Globus pallidus (tissue), 1 donor: ENCODE measurements at places on chromosomes 2 and 18.

- no peak for DNase-seq
These were observed 310.2 kb upstream of the LRATD1 start for GRCh38 chr2:14322306-14322705.

GRCh38 chr18:61736133-61736532 is 156.7 kb downstream of the RNF152 start:
- no peak for DNase-seq

GRCh38 chr2:42752314-42752713 is 11.6 kb downstream of the OXER1 start:
- DNase-seq: peak; percentile 53

DNA sequence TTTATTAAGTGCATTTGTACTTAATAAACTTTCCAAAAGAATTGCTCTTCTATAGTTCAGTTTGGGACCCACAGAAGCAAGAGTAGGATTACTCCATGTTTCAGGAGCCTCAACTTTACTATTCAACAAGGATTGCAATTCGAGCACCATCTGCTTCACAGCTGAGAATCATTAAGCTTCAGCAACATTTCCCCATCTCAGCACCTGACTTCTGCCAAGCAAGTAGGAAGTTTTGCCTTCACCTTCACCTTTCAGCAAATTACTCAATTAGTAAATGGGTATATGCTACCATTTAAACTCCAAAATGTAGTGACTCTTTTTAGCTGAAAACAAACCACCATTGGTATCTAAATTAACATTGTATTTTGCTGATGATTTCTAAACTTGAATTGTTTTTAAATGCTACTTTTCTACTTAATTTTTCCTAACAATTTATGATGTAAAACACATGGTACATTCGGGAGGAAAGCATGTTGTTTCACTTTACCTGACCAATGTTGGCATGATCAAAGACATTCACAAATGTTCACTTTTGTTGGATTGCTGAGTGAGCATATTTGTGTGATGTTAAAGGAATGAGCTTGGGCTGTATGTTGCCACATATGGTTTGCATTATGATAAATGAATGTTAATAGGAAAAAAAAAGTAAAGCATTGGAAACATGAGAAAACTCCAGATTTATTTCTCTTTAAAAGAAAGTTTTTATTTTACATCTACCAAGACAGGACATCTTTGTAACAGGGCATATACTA is 159.2 kb downstream of the GULP1 start:
- DNase-seq: no peak

DNA sequence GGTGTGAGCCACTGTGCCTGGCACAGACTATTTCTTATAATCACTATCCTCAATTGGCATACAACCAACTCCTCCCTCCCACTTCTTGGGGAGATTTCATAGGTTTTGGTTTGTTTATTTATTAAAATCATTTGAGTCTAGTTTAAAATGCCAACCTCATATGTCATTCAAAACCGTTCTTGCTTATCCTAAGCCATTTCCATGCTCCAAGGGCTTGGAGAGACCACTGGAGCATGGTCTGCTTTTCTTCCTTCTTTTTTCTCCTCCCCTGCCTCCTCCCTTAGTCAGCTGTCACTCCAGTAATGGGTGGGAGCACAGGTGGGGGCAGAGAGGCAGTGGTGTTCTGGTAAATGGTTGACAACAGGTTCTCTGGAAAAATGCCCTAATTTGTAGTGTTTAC is 20.4 kb upstream of the KCNS3 start:
- no peak for DNase-seq

- no peak for DNase-seq
These were observed 87.1 kb downstream of the ITGB1BP1 start for GRCh38 chr2:9336241-9336575.

DNA sequence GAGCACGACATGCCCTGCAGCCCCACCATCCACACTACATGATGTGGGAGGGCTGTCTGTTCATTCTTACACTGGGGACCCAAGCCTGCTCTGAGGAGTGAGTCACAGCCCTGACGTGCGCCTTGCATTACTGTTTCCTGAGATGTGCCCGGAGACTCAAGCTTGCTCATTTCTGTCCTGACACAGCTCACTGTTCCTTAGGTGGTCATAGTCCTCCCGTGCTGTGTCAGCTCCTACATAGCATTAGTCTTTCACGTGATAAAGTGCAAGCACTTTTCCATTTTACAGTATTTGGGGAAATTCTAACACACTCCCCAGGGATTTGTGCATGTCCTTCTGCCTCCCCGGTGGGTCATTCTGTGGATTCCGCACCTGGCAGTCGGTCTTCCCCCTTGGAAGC is 46.2 kb upstream of the TRIM43B start:
- no peak for DNase-seq

DNA sequence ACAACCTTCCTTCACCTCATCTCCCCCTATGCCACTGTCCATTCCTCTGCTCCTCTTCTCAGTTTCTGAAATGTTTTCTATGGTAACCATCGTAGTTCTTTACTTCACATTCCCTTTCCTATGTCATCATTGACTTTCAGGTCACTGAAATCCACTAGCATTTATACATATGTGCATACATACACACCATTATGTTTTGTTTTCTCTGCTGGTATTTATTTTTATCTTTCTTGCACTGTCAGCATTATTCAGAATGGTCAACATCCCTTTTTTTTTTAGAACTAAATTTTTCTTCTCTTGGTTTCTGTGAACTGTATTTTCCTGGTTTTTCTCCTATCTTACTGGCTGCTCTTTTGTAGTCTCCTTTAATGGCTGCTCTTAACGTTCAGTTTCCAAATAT is 33.2 kb downstream of the ITGAV start:
- no peak for DNase-seq

- DNase-seq: no peak
These were observed 3.8 kb upstream of the ANKRD53 start for GRCh38 chr2:70974592-70974991.

- DNase-seq: no peak
These were observed 33.1 kb downstream of the CHN1 start for GRCh38 chr2:174971868-174972781.

GRCh38 chr2:46147626-46148368 is 149.4 kb upstream of the EPAS1 start:
- no peak for DNase-seq

- DNase-seq: no peak
These were observed 234.7 kb downstream of the TTC32 start for GRCh38 chr2:19667085-19667484.

- no peak for DNase-seq
These were observed 124.7 kb upstream of the CTAGE1 start for GRCh38 chr18:22542406-22542835.

- DNase-seq: no peak
These were observed 80.0 kb downstream of the COPS8 start for GRCh38 chr2:237165405-237166276.

DNA sequence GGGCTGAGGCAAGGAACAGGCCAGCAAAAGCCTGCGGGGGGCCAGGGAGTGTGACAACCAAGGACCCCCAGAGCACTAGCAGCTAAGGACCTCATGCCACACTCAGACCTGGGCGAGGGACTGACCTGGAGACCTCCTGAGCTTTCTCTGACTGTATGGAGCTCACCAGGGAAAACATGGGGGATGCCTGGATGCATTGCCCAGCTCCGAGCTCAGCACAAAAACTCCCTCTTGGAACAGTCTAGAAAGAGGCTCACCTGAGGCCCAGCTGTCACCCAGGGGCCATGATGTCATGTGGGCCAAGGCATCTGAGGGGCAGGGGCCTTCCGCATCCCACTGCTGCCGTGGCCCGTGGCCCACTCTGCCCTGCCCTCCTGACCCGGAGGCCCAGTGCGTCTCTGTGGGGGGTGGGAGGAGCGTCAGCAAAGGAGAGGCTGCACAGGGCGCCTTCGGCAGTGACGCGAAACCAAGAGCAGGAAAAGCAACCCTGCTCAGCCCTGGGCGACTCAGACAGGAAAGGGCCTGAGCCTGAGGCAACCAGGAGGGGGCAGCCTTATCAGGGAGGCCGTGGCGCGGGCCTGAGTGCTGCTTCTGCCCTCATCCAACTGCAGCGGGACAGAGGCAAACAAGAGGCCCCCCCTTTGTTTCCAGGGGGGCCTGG is 57.3 kb upstream of the ALPP start:
- DNase-seq: no peak

DNA sequence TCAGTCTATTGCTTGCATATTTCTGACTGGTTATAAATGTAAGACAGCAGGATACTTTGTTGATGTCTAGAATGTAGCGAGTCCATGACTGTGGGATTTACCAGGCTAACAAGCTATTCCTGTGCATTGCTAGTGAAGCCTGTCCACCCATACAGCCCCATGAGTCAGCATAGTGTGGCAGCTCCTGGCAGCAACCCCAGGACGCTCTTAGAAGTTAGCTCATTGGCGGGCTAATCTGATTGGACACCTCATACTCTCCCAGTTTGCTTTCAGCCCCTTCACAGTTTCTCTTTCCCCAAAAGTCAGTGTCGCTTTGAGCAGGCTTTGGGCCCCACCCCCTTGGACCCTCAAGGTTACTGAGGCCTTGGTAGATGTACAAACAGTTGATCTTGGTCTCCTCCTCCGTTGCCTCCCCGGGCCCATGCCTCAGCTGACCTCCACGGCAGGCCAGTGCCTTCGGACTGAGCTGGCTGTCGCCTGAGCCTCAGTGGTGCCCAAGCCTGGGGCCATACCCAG is 48.0 kb downstream of the COA5 start:
- no peak for DNase-seq

- no peak for DNase-seq
These were observed 46.5 kb downstream of the NCK2 start for GRCh38 chr2:105791229-105791628.

DNA sequence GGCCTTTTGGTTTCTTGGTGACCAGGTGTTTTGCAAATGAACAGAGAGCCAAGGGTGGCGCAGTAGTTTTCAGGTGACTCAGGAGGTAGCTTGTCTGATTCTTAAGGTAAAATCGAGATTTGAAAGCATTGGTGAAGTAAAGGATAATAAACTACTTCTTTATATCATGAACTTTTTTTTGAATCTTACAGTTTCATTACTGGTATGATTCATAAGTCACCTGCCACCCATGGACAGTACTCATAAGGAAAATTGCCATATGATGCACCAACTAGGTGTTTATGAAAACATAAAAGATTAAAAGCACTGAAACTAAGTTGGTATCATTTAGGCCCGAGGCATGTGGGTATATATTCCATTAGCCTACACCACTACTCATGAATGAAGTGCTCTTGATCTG is 84.1 kb upstream of the MGAT5 start:
- DNase-seq: no peak

DNA sequence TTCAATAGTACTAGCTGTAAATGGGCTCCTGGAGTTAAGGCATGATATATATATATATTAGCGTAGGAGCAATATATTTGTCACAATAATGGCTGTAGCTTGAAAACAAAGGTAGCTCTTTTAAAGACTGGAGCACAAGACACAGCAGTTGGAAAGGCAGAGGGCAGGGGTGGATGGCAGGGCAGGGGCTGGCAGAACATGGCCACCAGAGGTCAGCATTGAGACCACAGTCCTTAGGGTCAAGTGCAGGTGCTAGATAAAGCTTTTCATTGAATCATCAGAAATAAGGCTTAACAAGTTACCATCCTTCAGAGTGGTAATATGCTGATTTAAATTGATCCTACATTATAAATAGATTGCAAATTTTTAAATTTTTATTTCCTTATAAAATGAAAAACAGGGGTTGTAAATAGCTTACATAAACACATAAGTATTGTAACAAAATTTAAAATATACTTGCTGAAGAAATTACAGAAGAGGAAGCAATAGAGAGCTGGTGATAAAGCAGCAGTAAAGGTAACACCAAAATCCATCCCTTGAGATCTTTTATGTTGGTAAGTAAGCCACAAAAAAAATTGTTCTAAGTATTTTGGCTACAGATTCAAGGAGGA is 161.2 kb upstream of the PIEZO2 start:
- DNase-seq: peak; percentile 40

DNA sequence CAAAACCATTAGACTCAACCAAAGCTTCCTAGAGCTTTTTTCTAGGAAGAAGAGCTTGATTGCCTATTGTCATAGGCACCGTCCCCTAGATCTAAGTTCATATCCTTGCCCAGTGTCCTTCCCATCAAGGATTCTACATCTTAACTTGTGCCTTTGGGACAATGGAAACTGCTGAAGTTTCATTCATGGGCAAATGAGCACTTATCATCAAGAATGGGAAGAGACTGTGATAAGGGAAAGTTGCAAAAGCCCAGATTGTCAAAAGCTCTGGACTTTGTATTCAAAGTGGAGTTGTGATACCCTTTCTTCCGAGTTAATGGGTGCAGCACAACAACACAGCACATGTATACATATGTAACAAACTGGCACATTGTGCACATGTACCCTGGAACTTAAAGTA is 503.0 kb upstream of the KLHL29 start:
- no peak for DNase-seq

- no peak for DNase-seq
These were observed 140.4 kb upstream of the RNF152 start for GRCh38 chr18:62033207-62033606.

DNA sequence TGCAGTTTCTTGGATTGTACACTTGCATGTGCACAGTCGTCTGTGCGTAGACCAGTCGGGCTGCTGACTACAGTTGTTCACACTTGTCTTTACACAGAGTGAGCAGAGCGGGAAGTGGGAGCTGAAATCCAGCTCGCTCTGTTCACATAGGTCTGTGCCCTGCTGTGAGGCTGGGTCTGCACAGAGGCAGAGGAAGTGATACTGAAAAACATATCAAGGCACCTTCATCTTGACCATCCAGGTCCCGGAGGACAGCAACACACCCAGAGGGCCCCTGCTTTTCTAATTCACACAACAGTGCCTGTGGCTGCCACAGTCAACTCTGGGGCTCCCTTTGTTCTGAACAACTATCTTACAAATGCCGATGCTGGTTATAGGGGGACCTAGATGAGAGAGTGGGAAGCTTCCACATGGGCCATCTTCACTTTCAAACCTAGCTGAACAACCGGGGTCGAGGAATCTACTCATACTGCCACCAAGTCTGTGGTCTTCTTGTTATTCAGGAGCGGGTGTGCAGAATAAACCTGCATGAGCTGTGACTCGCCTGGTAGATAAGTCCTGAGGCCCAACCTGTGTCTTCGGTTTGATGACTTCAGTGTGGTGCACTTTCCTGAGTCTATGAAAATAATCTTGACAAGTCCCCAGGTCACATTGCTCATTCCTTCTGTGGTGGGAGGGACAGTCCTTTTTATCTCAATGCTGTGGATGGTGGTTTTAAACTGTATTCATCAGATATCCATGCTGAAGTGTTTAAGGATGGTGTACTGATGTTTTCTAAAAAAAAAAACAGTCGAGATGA is 3.5 kb upstream of the ADNP2 start:
- DNase-seq: no peak

GRCh38 chr18:8756571-8756970 is 51.2 kb downstream of the MTCL1 start:
- no peak for DNase-seq

DNA sequence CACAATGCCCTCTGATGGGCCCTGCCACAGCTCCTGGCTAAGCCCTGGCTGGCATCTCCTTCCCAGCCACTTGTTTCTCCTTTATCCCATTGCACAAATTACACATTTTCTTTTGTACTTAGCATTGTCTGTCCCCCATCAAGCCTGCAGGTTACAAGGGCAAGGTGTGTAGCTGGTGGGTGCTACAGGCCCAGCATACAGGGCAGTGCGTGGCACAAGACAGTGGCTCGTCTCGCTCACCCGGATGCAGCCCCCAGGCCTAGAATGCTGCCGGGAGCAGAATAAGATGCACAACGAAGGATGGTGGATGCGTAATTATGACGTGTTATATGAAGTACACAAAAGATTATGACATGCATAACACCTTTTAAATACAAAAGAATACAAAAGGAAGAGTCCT is 87.6 kb downstream of the EIPR1 start:
- no peak for DNase-seq

GRCh38 chr2:172013396-172013795 is 13.6 kb downstream of the METAP1D start:
- DNase-seq: no peak
